Endodermal cell (in vitro differentiated cells): ENCODE measurements at places on chromosomes 5 and 9.
A peak's percentile ranks its signal among the peaks of the same experiment; 100 is the strongest.

DNA sequence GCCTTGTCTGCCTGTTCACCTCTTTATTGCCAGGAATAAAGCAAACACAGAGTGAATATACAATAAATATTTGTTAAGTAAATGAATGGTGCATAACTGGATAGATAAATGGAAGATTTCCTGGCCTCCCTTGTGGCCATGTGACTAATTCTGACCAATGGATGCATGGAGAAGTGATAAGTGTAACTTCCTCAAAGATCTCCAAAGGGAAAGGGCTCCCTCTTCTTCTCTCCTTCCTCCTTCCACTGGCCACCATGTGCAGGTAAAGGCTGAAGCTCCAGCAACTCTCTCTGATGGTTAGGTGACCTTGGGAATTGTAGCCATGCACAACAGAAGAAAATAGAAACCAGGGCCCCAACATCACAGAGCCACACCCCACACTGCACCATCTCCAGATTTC lies 174.4 kb downstream of the EBF1 start:
- no peak for DNase-seq

DNA sequence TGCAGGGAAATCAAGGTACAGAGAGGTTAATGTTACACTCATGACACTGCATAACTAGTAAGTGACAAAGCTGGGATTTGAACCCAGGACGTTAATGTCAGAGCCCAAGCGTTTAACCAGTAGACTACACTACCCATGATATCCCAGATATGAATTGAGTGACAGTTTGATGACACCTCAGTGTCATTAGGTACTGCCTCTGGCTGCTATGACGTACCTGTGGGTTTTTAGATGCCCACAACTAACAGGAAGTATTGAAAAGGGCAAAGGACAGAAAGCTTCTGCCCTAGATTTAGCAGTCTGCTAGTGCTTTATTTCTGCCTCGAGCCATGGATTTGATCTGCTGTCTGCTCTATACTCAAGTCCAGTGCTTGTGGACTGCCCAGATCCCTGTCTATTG lies 56.2 kb downstream of the GLRA1 start:
- no peak for DNase-seq

DNA sequence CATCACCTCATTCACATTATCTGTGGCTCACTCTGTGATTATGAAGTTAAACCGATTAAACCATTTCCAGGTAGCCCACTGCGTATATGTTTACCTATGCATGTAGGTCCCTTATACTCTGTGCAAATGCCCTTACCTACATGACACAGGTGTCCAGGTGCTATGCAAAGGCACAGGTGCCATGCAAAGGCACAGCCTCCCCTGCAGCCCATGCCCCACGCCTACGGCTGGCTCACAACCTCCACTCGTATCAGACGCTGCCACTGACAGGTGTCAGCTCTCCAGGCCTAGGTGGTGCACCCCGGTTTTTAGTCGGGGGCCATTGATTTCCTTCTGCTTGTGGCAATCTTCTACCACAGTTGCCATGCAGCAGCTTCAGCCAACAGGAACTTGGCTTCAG lies 57.7 kb upstream of the IRX1 start:
- no peak for DNase-seq

DNA sequence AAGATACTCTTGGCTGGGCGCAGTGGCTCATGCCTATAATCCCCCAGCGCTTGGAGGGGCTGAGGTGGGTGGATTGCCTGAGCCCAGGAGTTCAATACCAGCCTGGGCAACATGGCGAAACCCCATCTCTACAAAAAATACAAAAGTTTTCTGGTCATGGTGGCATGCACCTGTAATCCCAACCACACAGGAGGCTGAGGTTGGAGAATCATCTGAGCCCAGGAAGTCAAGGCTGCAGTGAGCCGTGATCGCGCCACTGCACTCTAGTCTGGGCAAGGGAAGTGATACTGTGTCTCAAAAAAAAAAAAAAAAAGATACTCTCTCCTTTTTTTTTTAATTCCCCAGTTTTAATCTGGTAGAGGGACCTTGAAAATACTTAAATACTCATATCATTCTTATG lies 15.0 kb downstream of the ANKRD33B start:
- DNase-seq: no peak

DNA sequence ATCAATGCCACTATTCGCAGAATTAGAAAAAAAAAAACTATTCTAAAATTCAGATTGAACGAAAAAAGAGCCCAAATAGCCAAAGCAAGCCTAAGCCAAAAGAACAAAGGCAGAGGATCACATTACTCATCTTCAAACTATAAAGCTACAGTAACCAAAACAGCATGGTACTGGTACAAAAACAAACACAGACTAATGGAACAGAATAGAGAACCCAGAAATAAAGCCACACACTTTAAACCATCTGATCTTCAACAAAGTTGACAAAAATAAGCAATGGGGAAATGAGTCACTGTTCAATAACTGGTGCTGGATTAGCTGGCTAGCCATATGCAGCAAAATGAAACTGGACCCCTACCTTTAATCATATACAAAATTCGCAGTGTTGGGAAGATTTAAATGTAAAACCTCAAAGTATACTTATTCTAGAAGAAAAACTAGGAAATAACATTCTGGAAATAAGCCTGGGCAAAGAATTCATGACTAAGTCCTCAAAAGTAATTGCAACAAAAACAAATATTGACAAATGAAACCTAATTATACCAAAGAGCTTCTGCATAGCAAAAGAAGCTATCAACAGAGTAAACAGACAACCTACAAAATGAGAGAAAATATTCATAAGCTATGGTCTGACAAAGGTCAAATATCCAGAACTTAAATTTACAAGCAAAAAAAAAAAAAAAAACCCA lies 153.7 kb downstream of the NDUFS4 start:
- DNase-seq: no peak

DNA sequence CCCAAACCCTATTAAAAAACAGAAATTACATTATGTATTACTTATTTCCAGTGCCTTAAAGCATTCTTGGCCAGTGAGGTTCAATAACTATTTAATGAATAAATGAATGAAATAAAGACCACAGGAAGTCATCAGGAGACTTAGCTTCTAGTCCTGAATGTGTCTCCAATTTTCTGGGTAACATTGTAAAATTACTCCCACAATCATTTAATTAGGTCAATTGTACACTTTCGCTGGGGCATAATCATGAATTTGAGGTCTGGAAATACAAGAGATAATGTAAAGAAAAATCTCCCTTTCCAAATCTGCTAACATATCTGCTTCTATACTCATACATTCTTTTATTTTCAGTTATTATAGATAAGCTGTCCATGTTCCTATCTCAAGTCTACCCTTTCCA lies 199.2 kb downstream of the TLR4 start:
- DNase-seq: no peak

- no peak for DNase-seq
These were observed 52.0 kb downstream of the JMY start for GRCh38 chr5:79287907-79288306.

DNA sequence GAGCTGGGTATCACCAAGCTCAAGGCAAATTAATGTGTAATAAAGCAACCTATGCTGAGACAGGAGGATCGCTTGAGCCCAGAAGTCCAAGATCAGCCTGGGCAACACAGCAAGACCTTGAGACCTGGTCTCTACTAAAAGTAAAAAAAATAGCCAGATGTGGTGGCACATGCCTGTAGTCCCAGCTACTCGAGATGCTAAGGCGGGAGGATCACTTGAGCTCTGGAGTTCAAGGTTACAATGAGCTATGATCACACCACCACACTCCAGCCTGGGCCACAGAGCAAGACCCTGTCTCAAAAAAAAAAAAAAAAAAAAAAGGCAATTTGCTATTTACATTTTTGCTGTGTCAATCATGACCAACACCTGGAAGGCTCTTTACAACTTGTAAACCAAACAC lies 5.2 kb downstream of the STRBP start:
- DNase-seq: no peak

- peak; percentile 80 for DNase-seq
These were observed 8.0 kb upstream of the PCA3 start for GRCh38 chr9:76756268-76756640.

DNA sequence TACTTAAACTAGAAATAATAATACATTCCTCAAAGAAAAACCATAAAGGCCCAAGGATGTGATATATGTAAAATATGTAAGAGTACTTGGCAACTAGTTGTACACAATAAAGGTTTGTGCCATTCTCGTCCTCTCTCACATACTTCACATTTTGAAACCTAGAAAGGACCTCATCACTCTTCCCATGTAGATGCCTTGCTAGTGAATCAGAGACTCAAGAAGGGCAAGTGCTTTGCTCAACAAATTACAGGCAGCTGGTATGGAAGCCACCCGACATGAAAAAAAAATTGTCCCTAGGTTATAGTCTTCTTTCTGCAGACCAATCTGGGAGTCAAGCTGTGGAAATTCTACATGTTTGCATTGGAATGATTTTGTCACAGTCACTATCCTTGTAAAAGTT lies 31.7 kb downstream of the ADRB2 start:
- DNase-seq: no peak

- peak; percentile 88 for DNase-seq
These were observed at the start of gene FAXDC2 for GRCh38 chr5:154850255-154851062. Gene FAXDC2, minus strand, starts transcription at chr5:154850603. Its CDS starts 12,425 bp downstream, at chr5:154838178.

GRCh38 chr5:67215519-67216471 lies 19.2 kb upstream of the CD180 start:
- DNase-seq: peak; percentile 61

DNA sequence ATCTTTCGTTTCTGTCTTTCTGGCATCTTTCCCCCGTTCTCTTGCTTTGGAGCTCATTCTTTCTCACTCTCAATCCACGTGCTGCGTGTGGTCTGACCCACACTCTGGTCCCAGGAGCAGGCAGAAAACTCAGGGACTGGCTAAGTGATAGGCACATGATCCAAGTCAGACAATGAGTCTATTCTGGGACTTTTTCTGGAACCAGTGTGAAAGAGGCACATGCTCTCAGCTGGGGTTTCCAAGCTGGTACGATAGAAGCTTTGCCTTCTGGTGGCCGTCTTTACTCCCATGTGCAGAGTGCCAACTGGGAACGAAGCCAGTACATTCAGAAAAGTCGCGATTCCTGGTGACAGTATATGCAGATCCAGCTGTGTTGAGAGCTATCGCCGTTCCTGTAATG lies 94.4 kb downstream of the PDZD2 start:
- no peak for DNase-seq

DNA sequence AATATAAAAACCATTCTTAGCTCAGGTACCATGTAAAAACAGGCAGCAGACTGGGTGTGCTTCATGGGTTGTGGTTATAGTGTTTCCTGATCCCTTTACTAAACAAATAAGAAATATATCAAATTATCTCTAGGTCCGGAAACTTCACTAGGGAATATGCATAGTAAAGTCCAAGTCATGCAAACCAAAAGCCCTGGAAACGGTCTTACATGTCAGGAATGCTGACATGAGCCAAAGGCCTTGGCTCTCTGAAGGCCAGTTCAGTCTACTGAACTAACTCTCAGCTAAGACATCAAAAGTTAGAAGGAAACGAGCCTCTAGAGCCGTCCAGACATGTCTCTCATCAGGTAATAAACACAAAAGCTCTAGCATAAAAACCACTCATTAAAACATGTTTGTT lies 778.9 kb upstream of the ZNF608 start:
- DNase-seq: no peak

DNA sequence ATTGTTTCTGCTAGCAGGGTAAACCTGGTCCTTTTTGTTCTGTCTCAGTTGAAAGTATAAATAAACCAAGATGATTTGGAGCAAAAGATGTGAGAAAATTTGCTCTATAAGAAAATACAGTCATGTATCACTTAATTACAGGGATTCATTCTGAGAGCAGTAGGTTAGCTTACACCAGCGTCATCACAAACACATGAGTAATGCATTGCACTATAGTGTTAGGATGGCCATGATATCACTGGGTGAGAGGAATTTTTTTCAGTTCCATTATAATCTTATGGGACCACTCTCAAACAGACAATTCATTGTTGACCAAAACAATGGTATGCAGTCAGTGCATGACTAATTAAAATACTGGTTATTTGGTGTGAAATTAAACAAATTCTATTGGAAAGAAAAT lies 430.9 kb downstream of the CHSY3 start:
- DNase-seq: no peak

DNA sequence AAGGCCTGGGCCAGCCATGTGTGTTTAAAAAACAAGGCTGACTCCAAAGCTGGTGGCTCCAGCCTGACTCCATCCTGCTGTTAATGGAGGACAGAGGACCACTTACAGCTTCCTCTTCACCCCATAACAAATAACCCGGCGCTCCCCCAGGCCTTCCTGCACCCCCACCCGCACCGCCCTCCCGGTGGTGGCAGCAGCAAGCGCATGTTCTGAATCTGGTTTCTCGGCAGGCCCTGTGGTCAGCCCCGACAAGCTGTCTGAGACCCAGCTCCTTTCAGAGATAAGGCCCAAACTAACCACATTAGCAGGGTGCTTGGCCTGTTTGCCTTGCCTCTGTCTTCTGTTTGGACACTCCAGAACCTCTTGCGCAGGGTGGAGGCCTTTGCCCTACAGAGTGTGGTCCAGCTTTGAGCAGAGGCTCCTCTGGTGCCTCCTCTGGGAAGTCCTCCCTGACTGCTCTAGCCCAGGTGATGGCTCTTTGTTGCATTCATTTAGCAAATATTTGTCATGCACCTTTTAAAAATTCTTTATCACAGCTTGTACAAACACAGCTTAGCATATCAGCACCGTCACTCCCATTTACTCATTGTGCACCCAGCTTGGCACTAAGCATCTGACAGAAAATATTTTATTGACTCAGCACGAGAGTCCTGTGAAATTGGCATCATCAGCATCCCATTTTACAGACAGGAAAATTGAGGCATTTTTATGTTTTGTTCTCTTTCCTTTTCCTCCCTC lies 78.4 kb downstream of the NDFIP1 start:
- DNase-seq: no peak

- DNase-seq: peak; percentile 82
These were observed at the start of gene RNF208 for GRCh38 chr9:137222190-137223077. Gene RNF208, minus strand, starts transcription at chr9:137222240. Its CDS starts 1,028 bp downstream, at chr9:137221212.

GRCh38 chr5:97498657-97499056 lies 315.6 kb upstream of the RIOK2 start:
- no peak for DNase-seq

DNA sequence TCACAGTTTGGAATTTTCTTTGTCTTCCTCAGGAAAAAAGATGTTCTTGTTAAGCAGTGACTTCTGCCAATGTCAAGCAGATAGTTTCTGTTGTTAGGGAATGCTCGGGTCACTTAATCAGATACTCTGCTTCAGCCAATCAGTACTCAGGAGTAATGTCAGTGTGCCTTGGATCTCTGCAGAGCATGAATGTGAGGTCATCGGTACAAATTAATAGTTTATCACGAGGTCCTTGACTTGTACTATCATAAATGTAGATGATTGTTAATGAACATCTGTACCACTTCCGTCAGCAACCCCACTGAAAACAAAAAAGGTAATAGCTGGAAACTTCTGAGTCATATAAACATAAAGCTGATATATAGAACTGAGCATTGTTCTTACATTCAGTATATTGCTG lies 73.6 kb downstream of the FBXL7 start:
- DNase-seq: no peak

GRCh38 chr5:148384380-148384737 lies 601 bp downstream of the FBXO38 start:
- DNase-seq: no peak

GRCh38 chr9:22120159-22120549 lies 111.0 kb upstream of the CDKN2B start:
- no peak for DNase-seq

DNA sequence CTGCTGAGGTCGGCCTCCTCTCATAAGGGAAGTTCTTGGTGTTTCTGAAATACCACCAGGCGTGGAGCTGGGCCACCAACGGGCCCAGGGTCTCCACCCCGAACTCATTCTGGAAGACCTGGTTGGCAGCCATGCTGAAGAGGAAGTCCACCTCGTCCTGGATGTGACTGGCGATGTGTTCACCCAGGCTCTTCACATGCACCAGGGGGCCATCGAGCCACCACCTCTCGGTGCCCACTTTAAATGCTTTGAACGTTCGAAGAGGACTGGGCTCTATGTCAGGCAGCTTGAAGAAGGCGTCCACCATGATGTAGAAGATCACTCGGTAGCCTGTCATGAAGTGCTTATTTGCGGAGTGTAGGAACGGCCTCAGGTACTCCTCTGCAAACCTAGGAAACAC lies 15.1 kb downstream of the GLT6D1 start:
- no peak for DNase-seq
